ENCODE measurements at places on chromosomes 1 and 21.
A peak's percentile ranks its signal among the peaks of the same experiment; 100 is the strongest.

- DNase-seq: peak; percentile 98
Measured at GRCh38 chr1:234621657-234622335, 11.8 kb upstream of the IRF2BP2 start.

DNA sequence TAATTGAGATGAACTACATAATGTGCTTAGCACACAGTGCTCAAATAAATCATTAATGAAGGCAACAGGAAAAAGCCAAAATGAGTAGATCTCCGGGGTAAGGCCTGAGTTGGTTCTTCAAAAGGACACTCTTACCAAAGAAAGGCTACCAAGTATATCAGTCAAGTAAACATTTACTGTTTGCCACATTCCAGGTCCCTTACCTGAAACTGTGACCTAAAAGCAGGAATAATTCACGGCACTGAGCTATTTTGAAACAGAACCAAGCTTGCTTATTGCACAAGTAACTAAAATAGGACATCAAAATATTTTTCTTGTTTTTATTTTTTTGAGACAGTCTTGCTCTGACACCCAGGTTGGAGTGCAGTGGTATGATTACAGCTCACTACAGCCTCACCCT, 2.0 kb upstream of the PITHD1 start:
- no peak for DNase-seq

DNA sequence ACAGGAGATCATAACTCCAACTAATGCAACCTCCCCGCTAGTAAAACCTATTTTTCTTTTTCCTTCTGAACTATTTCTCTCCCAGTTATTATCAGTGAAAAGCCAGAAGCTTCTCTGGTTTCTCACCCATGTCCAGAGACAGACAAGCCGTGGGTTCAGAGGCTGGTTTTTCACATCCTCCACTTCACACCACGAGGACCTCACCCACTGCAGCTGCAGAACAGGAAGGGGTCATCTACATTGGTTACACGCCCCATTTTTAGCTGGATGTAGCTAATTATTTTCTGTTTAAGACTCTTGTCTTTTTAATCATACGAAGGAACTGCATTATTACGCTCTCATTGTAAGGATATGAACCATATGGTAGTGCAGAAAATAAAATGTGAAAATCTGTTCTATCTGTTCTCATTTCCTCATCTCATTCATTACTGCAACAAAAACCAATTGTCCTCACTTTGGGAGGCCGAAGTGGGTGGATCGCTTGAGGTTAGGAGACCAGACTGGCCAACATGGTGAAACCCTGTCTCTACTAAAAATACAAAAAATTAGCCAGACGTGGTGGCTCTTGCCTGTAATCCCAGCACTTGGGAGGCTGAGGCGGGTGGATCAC, 39.1 kb upstream of the CLDN14 start:
- no peak for DNase-seq

GRCh38 chr1:189524501-189524900, 953.2 kb downstream of the BRINP3 start:
- peak; percentile 4 for DNase-seq

DNA sequence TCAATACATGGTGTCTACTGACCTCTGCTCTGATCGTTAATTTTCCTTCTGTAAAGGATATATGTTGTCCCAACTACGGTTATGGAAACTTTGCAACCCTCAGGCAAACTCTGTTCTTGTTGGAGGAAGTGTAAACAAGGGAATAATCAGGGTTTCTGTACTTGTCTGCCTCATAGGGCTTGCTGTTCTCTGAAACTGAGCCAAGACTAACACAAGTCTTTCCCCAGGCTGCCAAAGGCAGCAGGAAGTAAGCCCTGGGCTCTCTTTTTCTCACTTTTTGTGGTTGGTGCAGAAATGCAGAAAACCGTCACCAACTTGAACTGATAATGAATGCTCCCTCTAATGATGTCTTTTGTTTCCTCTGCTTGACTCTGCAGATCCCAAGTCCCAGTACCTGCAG, 7.6 kb downstream of the CYP4X1 start:
- DNase-seq: no peak

Measured in fibroblast of skin of right quadriceps (primary cell).